HepG2 (cell line): ENCODE measurements at places on chromosomes 13 and 19. TPM values are rescaled to one million over a fixed set of nuclear protein-coding genes. Genes with fewer than 3 reads are reported as not detected.

GRCh38 chr19:13843104-13843921 lies 33.6 kb upstream of the NANOS3 start:
- DNase-seq, result no peak

GRCh38 chr19:3266092-3266693 lies 41.7 kb downstream of the CELF5 start:
- no peak for DNase-seq

The TMEM259 gene
- 164 and 232 TPM in 2 replicates for polyA plus RNA-seq

GRCh38 chr13:79898996-79899395 lies 418.0 kb downstream of the NDFIP2 start:
- DNase-seq, result no peak
